ENCODE measurements at places on chromosomes 6 and 20.

DNA sequence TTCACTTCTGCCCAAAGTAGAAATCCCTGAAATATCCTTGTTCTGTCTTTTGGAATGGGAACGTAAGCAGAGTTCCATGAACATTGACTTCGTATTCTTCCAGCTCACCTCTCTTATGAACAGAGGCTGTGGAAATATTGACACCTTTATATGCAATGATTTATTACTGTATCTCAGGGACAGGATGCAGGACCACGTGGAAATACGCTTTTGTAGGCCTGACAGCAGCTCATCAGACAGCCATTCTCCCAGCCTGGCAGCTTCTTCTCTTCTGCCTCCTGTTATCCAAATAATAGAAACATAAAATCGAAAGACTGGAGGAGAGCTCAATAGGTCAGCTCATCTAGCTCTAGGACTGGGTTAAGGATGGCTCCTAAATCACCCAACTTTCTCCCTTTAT, 106.2 kb upstream of the DTNBP1 start:
- no peak for DNase-seq

GRCh38 chr6:146337376-146337775, 206.3 kb upstream of the RAB32 start:
- DNase-seq: no peak

DNA sequence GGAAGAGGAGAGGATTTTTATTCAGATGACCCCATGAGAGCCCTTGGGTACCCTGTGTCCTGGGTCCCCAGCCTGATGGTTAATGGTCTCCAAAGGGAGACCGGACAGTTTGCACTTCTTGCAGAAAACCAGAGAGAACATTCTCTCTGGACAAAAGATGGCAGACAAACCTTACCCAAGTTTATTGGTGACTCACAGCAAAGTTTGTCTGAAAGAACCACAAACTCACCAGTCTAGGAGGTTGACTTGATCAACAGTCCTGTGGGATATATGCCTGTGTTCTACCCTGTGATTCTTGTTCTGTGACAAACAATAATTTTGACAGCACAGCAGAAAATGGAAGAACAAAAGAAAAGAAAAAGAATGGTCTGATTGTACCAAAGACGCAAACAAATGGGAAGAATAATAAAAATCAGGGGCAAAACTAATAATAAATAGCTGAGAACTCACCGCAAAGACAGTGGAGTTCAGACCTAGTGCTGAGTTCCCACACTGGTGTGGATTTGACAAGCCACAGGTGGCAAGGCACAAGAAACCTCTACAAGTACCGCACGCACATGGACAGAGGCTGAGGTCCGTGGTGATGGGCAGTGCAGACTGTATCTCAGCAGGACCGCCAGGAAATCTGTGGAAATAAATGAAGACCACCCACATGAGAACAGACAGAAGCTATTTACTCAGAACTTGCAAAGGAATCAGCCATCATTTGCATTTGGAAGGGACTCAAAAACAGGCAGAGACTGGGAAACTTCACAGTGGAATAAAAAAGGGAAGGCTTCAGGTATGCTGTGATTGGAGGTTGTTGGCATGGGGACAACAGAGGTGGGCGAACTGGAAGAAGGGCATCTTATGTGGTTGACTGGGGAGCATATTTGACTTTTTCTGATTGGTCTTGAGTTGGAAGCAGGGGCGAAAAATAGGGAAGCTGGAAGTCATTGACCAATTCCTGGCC, 246.3 kb upstream of the RNF24 start:
- no peak for DNase-seq

DNA sequence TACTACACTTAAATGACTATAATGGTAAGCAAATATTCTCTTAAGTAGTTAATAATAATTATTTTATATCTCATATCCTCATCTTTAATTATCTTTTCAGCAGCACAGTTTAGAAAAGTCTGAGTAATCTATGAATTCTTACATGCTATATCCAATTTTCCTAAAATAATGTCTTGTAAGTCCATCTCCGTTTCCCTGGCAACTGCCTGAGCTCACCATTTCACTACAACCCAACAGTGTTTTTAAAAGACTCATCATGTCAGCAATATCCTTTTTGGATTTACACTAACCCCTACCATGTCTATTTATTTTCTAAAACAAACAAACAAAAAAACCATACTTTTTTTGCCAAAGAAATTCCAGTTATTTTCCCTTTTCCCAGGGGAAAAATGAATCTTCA, 859.6 kb downstream of the EYS start:
- no peak for DNase-seq

- DNase-seq: no peak
These were observed 51.6 kb upstream of the FAM184A start for GRCh38 chr6:119129968-119130484.

DNA sequence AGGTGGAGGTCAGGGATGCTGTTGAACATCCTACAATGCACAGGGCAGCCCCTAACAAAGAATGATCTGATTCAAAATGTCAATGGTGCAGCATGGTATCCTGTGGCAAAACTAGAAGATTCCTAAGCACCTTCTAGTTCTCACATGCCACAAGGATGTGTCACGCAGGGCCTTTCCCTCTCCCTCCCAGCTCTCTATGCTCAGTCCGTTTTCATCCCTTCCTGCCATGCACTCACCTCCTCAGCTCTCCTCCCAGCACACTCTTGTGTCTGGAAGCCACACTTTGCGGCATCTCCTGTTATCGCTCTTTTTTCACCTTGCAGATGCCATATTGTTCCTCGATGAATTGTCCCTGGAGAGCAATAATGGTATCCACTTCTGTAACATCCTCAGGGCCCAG, 263.4 kb downstream of the CDC5L start:
- no peak for DNase-seq

DNA sequence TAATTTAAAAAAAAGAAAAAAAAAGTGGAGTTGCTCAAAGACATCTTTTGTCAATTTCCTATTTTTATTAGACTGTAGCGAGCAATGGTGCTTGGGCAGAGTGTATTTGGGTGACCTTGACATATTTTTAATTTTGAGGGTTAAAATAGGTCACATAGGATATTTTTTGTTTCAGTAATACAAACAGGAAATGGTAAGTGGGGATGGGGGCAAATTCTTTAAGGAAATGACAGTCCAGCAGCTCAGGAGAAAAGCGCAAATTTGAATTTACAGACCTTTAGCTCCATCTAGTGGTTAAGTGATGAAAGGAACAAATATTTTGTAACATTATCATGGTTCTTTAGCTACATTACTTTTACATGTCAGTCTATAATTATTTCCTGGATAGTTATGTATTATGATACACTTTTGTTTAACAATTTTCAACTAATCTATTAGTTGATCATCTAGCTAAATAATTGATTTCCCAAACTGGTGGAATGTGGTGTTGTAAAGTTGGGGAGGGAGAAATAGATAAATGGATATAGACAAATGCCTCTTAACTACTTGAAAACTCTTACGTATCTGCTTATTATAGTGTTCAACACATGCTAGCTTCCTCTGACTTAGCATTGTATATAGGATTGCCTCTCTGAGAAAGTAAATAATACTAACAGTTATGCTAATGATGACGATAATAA, 10.0 kb downstream of the CITED2 start:
- no peak for DNase-seq

- DNase-seq: no peak
These were observed 6.7 kb downstream of the TAF4 start for GRCh38 chr20:62058941-62059340.

All from stimulated activated CD8-positive, alpha-beta memory T cell treated with anti-CD3 and anti-CD28 coated beads, Interleukin-4, amount 100 ng/mL, for 4 hours (primary cell).